Lower lobe of right lung (tissue), 2 donors: ENCODE measurements at places on chromosomes 6 and 20.

DNA sequence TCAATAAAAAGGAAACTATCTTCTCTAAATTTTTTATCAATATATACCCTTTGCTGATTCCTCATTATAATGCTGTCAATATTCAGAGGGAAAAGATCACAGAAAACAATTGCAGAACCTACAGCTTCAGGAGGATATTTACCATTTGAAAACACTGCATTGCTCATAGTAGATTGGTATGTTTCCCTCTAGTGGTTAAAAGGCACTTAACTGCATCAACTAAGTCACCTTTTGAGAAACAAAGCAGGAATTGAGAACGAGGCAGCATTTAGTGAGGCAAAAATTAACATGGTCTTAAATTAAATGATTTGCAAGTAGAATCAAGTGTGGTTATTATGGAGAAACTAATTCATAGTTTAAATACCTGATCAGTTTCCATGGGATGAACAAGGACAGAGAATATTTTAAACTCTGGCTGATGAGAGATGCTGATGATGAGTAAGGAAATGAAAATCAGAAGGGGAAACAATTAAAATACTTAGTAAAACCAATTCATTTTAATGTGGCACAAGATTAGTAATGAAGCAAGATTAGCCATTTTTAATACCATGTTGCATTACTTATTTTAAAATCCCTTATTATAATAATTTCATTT lies 642.1 kb downstream of the EPHA7 start:
- no peak for DNase-seq

- DNase-seq, result no peak
Observed at GRCh38 chr6:157398151-157398550, 17.2 kb downstream of the ZDHHC14 start.

- DNase-seq, result no peak
Observed at GRCh38 chr20:37519508-37520418, 1.3 kb upstream of the NNAT start.

- DNase-seq, result no peak
Observed at GRCh38 chr6:77397561-77397960, 65.7 kb downstream of the HTR1B start.

DNA sequence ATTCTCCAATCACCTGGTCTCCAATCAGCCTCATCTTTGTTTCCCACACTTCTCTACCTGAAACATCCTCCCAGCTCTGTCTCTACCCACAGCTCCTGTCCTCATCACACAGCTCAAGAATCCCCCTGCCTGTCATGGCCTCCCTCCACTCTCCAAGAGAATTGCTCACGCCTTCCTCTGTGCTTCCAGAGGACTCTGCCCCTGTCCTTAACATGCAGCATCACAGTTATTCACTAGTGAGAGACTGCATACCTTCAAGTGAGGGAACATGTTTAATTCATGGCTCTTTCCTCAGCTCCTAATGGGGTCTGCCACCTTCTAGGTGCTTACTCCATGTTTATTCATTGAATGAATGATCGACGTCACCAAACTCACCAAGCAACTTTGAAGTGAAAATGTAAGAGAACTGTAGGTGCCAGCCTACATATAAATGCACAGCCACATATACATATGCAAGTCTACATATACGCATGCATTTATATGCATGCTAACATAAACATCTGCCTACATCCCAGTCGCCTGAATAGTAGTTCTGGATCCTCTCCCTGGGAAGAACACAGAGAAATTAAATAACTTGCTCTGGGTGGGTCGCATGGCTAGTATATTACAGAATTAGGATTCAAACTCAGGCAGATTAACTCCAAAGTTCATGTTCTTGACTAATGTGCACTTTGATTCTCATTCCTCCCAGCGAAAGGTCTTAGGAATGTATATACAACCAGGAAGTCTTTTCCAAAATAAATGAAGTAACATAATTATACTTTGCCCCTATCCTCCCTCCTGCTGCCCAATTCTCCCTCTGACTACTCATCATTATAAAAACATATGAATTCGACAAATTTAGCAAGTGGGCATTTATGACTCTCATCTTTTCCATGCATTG lies 295.6 kb downstream of the MAFB start:
- no peak for DNase-seq

- DNase-seq, result no peak
Observed at GRCh38 chr20:57678340-57678739, 31.5 kb downstream of the PMEPA1 start.

DNA sequence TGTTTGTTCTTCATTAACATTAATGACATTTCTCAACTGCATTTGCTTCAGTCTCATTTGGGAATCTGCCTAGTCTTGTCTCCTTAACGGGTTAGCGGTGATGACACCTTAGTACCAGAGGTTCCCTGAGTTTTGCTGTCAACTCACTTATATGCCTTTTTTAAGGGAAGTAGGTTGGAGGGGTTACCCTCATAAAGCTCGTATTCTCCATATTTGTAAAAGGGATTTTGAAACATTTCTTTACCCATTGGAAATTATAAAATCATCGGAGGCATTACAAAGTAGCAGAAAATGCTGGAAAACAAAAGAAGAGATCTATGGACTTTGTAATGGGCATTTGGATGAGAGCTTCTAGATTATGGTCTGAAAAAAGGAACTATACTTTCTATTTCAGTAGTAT lies 88.7 kb upstream of the PRDM1 start:
- no peak for DNase-seq

DNA sequence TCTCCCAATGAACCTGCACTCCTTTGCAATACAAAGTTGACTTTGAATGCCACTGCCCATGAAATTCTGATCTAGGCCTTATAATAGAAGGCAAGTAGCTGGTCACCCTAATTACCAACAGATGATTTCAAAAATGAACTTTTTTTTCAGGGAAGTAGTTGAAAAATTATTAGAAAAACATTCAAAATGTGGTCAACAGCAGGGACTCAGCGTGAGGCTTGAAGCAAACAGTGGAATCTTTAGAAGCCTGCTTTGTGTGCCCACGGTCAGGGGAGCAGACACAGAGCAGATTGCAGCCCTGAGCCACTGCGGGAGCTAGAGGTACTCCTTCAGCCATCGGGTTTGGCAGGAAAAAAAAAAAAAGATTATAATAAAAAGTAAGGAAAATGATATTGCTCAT lies 87.1 kb upstream of the HEY2 start:
- no peak for DNase-seq

DNA sequence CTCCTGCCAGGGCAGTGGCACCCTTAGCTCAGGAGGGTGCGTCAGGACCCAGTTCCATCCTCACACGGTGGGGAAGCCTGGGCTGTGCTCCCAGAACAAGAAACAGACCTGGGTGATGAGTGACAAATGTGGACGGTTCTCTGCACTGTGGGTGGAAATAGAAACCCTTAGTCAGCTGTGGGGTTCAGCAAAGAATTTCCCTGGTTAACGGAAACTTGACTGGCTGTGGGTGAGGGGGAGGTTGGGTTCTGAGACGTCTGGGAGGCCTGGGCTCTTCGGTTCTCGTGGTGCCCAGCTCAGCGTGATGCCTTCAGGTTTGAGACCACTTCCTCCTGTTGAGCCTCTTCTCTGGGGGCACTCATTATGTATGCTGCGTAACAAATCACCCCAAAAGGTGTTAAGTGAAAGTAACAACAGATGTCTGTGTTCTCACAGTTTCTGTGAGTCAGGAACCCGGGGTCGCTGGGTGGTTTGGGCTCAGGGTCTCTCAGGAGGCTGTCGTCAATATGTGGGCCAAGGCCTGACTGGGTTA lies 53.1 kb upstream of the FAM83D start:
- no peak for DNase-seq

- peak; percentile 70 for DNase-seq
Observed at GRCh38 chr6:110415086-110415916, at the start of gene DDO. Gene DDO, minus strand, starts transcription at chr6:110415575. Its CDS starts 2,113 bp downstream, at chr6:110413462.

DNA sequence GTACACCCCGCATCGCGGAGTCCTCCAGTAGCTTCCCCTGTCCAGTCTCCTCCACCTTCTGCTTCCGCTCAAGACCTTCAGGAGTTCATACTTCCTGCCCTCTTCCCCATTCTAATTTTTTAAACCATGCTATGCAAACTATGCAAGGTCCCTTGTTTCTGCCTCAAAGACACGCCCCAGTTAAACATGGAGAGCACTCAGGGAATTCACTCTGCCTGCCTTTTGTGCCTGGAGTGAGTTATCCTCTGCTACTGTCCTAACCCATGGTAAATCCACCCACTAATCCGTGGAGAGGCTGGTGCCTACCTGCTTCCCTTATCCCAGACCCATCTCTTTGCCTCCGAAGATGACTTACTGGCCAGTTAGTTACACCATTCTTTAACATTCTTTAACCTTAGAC lies 473.7 kb upstream of the JARID2 start:
- no peak for DNase-seq

GRCh38 chr20:888057-888456 lies 28.1 kb downstream of the ANGPT4 start:
- DNase-seq, result no peak

DNA sequence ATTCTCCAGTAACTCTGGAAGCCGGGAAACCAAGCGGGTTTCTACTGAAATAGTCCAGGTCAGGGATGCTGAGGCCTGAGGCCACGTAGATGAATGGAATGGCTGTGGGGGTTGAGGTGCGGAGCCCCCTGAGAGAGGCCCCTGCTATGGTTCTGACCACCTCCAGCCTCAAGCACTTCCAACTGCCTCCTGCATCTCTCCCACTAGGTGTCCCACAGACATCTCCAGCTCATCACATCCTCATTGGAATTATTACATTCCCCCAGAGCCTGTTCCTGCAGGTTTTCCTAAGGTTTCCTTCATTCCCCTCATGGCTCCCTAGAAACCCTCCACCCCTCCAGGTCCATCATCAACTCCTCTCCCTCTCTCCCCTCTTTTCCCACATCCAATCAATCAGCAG lies 48.7 kb downstream of the UNC5CL start:
- DNase-seq, result no peak

DNA sequence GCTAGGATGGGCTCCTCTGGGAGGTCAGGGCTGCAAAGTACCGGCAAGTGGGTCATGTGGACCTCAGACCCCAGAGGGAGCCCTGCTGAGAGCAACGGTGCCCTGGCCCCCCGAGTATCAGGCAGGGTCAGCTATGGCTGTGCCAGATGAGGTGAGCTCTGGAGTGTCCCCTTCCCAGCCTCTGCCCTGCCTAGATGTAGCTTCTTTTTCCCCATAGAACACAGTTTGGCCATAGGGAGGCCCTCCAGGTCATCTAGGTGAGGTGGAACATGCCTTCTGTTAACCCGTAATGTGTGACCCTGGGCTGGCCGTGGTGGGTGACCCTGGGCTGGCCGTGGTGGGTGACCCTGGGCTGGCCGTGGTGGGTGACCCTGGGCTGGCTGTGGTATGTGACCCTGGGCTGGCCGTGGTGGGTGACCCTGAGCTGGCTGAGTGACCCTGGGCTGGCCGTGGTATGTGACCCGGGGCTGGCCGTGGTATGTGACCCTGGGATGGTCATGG lies 21.2 kb upstream of the PCMTD2 start:
- DNase-seq, result peak; percentile 27

DNA sequence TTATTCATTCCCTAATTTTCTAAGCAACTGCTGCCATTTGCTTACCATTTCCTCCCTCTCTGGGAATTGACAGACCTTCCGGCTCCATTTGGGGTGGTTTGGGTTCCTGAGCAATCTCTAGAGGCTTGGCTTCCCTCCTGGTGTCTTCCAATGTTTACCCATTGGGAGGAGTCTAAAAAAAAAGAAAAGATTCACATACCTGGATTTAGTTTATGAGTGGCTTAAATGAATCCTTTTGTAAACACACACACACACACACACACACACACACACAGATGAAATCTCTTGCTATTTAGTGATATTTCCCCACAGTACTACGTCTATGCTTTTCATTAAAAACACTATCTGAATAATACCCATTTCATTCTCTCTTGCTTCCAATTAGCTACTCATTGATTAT lies 48.3 kb upstream of the TRAF3IP2 start:
- no peak for DNase-seq

GRCh38 chr20:10200330-10200729 lies 18.3 kb upstream of the SNAP25 start:
- DNase-seq, result no peak

GRCh38 chr6:29981211-29981812 lies 39.0 kb downstream of the HLA-A start:
- DNase-seq, result no peak

DNA sequence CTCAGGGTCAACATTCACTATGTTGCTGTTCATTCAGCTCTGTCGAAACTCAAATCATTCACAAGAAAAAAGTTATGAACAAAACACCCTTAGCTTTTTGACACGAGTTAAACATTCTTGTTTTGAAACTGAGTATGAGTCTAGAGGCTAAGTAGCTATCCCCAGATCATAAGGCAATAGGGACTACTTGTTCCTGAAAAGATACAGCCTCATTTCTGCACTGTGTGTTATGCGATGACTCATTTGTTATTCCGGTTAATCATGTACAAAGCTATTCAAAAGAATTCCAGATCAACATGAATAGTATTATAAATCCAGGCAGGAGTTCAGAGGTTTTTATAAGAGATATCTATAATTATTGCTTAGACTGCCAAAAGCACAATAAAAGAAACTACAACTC lies 908.0 kb downstream of the QKI start:
- no peak for DNase-seq

- DNase-seq, result no peak
Observed at GRCh38 chr6:36504982-36505381, 42.3 kb downstream of the STK38 start.

GRCh38 chr6:38034274-38034914 lies 214.9 kb downstream of the ZFAND3 start:
- DNase-seq, result no peak

GRCh38 chr20:59008715-59009336 lies 1.8 kb upstream of the CTSZ start:
- no peak for DNase-seq

- DNase-seq, result no peak
Observed at GRCh38 chr6:56222499-56222898, 24.9 kb downstream of the COL21A1 start.

GRCh38 chr6:165988757-165989456 lies 178.7 kb downstream of the TBXT start:
- no peak for DNase-seq

DNA sequence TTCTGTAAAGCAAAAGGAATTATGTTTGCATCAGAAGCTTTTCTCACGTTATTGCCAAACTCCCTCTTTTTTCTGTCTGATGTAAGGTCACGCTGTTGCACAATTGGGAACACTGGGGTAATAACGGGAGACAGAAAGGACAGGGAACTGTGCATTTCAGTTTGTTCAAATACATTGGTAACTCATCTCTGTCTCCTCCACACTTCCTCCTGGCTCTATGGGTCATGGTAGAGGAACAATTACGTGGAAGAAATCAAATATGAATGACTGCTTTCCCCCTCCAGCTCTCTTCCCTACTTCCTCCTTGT lies 132.2 kb upstream of the TNFAIP3 start:
- DNase-seq, result no peak

- no peak for DNase-seq
Observed at GRCh38 chr20:32130965-32131364, 21.5 kb downstream of the TM9SF4 start.

- no peak for DNase-seq
Observed at GRCh38 chr20:31550099-31550498, 35.9 kb downstream of the HM13 start.

GRCh38 chr6:144613859-144614258 lies 328.7 kb downstream of the UTRN start:
- DNase-seq, result no peak

DNA sequence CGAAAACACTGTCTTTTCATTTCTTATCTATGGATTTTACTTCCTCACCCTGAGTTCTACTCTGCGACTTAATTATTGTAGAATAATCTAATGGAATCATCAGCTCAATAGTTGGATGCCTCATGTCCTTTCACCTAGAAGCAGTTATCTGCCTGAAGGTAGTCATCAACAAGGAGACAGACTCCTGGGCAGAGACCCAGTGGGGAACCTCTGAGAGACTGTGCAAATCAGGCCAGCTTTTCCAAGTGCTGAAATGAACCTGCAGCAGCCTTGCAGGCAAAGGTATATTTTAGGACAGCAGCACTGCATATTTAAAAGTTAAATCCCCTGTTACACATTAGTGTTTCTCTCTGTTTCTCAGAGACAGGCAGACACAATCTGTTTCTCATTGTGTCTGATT lies 99.7 kb upstream of the STMND1 start:
- no peak for DNase-seq
